ENCODE measurements at places on chromosomes 1 and 21.

GRCh38 chr1:35377555-35377954 is 109.0 kb downstream of the ZMYM4 start:
- DNase-seq: no peak

DNA sequence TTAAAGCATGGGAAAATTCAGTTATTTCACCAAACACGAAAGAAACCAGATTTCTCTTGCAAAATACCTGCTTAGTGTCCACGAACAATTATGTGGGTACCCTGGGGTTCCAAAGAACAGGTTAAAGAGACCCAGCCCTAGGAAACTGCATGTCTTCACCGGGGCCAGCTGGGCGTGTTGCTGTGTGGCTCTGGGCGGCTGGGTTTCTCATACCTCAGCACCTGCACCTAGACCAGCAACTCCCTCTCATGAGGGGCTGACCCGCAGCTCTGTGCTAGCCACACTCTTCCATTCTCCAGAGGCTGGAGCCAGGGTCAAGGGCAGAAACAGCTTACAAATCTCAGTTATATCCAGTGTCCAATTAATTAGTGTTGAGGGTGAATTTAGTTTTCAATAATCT is 40.3 kb downstream of the ACP6 start:
- DNase-seq: no peak

- DNase-seq: no peak
These were observed 200.5 kb downstream of the TOMM20 start for GRCh38 chr1:234927971-234928640.

DNA sequence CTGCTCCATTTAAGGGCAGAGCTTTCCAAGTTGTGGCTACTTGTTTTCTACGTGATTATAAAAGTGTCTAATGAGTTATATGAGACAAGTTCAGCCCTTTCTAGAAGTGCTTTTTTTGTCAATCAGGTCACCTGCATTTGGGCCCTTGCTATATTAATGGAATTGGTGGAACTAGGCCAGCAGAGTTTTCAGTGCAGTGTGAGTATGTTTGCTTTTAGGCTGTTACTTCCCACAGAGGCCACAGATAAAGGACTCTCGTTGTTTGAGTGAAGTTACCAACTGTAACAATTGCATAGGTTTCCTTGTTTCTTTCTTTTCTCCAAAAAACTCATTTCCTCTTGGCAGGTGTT is 10.9 kb downstream of the SMAP2 start:
- DNase-seq: no peak

GRCh38 chr1:201560328-201561194 is 21.6 kb downstream of the NAV1 start:
- DNase-seq: no peak

DNA sequence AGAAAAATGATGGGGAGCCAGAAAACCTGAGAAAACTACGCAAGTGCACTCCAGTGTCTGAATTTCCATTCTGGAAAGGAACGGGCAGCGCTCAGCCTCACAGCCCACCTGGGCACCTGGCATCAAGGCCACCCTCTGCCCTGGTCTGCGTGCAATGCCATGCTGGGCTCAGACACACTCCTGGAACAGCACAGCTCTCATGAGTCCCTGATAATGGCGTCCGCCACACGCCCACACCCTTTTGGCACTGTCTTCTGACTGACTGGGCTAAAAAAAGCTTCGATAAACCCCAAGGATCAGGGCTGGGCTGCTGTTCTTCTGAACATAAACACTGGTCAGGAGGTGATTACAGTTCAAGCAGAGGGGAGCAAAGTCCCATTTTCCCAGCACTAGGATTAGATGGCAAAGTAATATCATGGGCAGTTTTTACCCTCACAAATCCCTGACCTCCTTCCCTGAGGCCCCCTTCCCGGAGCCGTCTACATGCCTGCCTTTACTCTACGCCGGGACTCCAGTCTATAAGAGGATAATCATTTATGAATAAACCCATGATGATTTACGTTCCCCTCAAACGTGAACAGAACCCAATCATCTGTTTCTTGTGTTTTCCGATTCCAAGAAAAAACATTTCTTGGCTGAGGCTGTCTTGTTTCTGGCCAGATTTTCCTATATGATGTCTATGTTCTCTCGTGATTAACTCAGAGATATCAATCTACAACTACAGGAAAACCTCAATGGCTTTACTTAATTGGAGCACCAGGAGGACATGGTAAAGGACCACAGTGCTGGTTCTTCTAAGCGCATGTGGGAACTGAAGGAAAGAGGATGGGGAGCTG is 22.6 kb downstream of the RCAN1 start:
- DNase-seq: no peak

DNA sequence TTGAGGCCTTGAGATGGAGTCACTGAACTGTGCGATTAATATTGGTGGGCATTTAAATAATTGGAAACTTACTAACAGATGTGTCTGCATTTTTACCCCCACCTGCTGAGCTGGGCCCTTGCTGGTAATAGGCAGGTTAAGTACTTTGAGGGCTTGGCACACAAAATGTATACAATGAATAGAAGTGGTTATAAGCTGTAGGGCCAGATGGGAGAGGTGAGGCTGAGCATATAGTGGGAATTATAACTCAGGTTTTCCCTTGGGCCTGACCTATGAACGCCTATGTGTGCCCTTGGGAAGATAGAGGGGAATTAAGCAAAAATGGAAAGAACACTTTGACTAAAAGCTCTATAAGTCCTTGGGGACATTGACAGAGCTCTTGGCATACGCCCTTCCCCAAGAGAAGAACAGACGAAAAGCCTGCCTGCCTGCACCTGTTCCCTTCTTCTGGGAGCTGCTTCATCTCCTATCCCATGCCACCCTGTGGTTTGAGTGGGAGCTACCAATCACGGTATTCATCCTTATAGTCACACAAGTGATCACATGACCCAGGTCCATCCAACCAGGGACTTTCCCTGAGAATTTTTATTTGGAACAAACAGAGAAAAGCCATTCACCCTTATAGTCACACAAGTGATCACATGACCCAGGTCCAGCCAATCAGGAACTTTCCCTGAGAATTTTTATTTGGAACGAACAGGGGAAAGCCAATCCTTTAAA is 260.7 kb upstream of the CSF3R start:
- no peak for DNase-seq

GRCh38 chr1:190439447-190439846 is 38.2 kb downstream of the BRINP3 start:
- no peak for DNase-seq

DNA sequence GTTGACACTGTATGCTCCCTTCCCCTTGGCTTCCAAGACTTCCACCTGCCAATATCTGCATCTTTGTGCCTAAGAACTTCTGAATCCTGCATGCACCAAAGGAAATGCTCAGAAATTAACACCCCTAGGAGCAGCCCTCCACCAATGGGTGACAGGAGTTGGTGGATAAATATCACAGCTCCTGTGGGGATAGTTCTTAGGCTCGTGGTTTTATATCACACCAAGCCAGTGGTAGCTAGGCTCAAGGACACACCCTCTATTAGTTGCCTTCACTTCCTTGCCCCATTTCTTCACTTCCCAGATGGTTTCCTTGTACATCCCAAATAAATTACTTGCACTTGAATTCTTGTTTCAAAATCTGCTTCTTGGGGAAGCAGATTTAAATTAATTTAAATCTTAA is 16.9 kb upstream of the CDC14A start:
- no peak for DNase-seq

GRCh38 chr1:160534823-160535605 is 12.0 kb upstream of the SLAMF6 start:
- DNase-seq: no peak

GRCh38 chr1:15492596-15492995 is 16.7 kb downstream of the CELA2B start:
- DNase-seq: no peak

DNA sequence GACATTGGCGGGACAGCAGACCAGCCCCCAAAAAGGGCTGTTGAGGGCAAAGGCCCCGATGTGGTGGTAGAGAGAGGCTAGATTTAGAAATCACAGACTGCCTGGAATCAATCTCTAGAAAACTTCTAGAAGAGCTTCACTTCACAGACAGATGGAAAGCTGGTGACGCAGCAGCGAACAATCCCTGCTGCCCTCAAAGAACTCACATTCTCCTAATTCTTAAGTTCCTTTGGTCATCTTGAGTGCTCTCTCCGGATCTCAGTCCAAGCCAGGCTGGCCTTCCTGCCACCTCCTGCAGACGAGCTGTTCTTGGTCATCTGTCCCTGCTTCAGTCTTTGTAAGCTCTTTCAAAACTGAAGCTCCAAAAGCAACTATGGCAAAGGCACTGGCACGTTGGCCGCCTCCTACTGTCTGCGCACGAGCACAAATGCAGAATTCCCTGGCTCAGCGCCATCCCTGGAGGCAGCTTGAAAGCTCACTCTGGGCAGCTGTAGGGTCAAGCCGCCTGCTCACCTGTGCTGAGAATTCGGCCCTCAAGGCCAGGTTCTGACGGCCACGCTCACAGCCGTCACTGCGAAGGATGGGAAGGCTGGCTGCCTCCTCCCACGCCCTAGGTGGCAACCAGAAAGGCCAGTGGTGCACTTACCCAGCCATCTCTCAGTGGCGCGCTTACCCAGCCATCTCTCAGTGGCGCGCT is 110.6 kb downstream of the NPHP4 start:
- DNase-seq: no peak

DNA sequence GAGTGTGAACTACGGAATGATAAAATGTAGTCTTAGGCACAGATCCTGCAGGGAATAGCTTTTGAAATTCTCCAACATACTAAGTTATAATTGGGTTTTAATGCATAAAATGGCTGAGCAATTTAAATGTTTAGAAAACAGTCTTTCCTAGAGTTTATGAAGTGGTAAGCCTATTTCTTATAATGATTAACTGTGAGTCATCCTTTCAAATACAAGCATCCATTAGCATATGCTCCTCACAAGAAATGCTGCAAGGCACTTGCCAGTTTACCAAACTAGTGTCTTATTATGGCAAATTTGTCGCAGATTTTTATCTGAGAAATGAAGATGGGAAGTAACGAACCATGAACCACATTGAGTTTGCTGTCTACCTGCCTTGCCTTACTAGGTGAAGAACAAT is 101.3 kb upstream of the ESRRG start:
- DNase-seq: no peak

GRCh38 chr1:229629261-229629660 is 3.2 kb downstream of the URB2 start:
- no peak for DNase-seq

DNA sequence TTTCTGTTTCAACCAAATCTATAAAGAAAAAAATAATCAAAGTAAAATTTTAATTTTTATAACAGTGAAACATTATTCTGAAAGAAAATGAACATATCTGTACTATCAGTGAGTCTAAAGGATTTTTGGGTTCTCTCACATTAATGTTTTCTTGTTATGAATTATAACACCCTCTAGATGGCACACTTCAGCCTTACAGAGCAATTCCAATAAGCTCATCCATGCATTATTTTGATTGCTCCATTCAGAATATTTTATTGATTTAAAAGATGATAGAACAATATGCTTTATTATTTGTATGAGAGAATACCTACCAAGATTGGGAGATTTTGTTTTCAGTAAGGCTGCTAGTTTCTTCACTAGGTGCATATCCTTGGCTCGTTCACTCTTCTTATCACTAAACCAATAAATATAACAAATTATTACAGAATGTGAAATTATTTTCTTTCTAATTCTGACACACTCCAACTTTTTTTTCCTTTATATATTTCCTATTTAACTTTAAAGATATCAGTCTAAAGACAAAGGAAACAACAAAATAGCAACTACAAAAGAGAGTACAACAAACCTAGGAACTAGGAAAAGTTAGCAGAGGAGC is 82.4 kb downstream of the RAB3GAP2 start:
- DNase-seq: no peak

- DNase-seq: no peak
These were observed 16.7 kb upstream of the NADK start for GRCh38 chr1:1794999-1795398.

- DNase-seq: no peak
These were observed 204.3 kb downstream of the KCNJ6 start for GRCh38 chr21:37711836-37712568.

GRCh38 chr1:63858153-63858552 is 84.3 kb downstream of the ROR1 start:
- DNase-seq: no peak

DNA sequence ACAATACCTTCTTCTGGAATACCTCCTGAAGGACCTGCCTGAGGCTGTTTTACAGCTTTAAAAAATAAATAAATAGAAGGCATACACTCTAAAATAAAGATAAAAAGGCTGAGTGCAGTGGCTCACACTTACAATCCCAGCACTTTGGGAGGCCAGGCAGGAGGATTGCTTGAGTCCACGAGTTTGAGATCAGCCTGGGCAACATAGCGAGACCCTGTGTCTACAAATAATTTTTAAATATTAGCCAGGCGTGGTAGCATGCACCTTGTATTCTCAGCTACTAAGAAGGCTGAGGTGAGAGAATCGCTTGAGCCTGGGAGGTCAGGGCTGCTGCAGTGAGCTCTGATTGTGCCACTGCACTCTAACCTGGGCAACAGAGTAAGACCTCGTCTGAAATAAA is 75.0 kb downstream of the OSBPL9 start:
- DNase-seq: no peak

GRCh38 chr1:9399510-9400424 is 107.1 kb downstream of the SPSB1 start:
- peak; percentile 41 for DNase-seq

DNA sequence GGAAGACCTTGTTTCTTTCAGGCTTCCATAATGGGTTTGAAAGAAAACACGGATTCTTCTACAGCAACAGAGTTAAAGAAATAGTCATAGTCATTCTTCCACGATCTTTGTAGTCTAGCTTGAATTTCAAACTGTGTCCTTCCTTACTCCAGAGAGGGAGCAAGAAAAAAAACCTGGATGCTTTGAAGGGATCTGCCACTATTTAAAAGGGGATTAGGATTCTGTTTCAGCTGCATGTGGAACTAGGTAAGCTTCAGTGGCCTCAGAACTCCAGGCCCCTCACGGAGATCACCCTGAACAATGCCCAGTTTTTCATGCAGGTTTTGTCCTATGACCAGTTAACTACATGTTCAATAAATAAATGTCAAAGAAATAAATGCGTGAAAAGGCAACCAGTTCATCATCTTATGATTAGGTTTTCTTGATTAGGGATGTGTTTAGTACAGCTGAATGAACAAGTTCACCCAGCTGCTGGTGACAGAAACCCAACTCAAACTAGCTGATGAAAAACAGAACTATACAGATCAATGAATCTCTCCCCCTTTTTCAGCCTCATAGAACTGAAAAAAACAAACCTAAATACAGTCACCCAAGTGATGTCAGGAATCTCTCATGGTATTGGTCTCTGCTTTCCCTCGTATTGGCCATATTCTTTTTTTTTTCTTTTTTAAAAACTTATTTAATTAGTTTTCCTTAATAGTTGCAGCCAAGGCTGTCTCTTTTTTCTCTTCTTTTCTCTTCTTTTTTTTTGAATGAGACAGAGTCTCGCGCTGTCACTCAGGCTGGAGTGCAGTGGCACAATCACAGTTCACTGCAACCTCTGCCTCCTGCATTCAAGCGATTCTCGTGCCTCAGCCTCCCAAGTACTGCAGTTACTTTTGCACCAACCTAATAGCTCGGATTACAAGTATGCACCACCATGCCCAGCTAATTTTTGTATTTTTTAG is 14.6 kb upstream of the MPZL1 start:
- no peak for DNase-seq

GRCh38 chr1:61950418-61950817 is 208.1 kb downstream of the PATJ start:
- DNase-seq: no peak

- DNase-seq: no peak
These were observed 138.9 kb downstream of the HMGB4 start for GRCh38 chr1:34002810-34003209.

Measured in substantia nigra (tissue), 51 donors.